ENCODE measurements at places on chromosomes 4 and X.

- DNase-seq = no peak
Measured at GRCh38 chr4:90181644-90182043, 54.5 kb downstream of the CCSER1 start.

DNA sequence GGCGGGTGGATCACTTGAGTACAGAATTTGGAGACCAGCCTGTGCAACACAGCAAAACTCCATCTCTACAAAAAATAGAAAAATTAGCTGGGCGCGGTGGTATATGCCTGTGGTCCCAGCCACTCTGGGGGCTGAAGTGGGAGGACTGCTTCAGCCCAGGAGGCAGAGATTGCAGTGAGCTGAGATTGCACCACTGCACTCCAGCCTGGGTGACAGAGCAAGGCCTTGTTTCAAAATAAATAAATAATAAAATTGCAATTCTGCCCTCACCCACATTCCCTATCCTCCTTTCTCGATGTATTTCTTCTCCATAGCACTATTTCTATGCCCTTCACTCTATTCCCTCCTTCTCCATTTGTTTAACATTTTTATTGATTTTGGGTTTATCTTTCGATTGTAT lies 8.7 kb upstream of the SLAIN2 start:
- DNase-seq = no peak

DNA sequence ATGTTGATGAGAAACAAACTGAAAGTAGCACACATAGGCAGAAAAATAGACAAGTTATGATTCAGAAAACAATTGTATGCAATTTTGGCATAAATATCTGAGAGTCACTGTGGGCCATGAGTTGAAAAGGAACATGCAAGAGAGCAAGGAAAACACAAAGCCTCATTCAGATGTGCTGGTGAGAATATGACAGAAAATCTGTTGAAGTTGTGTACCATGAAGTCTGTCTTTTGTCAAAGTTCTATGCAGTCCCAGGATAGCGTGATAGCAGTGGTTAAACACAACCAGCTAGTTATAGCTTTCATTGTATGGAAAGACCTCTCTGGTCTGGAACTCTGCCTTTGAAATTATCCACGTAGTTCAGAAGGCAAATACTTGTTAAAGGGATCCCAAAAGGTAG lies 53.0 kb downstream of the TMEM154 start:
- no peak for DNase-seq

GRCh38 chr4:78638337-78639172 lies 87.0 kb downstream of the ANXA3 start:
- no peak for DNase-seq

- no peak for DNase-seq
Measured at GRCh38 chr4:153533387-153533786, 67.2 kb downstream of the TMEM131L start.

All from CD4-positive, alpha-beta T cell treated with Interleukin-4 for 1 hour (primary cell).